ENCODE measurements at places on chromosomes 2 and 18.

DNA sequence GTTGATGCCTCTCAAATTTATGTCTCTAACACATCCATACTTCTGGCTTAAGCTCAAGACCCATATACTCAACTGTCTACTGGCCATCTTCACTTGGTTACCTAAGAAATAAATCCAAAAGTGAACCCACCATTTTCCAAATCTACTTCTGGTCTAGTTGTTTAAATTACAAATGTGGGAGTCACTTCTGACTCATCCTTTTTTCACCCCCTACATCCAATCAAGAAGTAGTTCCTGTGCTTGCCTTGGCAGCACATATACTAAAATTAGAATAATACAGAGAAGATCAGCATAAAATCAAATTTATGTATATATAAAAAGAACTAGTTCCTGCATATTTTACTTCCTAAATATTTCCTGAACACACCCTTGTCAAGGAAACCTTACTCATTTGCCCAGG is 53.6 kb downstream of the STRN start:
- DNase-seq: no peak

GRCh38 chr2:26316041-26316440 is 29.9 kb upstream of the SELENOI start:
- DNase-seq: no peak

- DNase-seq: no peak
These were observed 13.8 kb downstream of the MLPH start for GRCh38 chr2:237500681-237501424.

DNA sequence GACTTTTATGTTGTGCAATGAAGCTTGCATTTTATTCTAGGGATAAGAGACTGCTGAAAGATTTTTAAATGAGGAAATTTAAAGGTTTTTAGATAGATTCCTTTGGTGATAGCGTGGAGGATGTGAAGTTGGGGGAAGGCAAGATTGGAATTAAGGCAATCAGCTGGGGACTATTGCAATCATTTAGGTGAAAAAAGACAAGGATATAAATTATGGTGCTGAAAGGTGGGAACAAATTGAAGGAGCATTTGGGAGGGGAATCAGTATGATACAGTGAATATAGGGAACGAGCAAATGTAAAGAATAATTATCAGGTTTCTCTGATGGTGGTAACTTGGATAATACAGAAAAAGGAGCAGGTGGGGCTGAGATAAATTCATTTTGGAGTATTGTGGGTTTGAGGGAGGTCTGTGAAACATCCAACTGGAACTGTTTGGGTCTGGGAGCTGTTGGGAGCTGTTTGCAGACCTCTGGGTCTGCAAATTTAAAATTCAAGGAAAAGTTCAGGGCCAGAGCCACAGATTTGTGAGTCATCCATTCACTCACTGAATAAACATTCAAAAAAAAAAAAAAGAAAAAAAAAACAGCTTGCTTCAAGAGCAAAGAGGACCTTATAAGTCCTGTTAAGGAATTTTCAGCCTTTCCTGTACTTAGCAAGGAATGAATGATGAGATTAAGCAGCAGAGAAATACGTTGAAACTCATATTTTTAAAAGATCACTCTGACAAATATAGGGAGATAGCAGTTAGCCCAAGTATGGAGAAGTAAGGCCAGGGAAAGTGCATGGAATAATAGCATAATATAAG is 257.5 kb upstream of the FN1 start:
- no peak for DNase-seq

DNA sequence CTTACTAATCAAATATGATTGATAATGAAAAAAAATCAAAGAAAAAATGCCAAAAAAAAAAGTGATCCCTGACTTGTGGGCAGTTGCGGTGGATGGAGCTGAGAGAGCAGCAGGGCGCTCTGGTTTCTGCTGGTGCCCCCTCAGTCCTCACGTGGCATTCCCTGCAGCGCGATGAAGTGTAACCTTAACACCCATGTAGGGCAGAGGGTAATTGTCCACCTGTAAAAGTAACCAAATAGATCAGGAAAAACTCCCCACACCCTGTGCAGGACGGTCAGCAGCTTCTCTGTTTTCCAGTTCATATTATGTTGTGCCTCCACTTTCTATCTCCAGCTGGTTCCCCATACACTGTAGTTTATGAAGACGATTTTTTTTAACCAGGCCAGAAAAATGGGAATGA is 25.0 kb downstream of the COA5 start:
- DNase-seq: no peak

DNA sequence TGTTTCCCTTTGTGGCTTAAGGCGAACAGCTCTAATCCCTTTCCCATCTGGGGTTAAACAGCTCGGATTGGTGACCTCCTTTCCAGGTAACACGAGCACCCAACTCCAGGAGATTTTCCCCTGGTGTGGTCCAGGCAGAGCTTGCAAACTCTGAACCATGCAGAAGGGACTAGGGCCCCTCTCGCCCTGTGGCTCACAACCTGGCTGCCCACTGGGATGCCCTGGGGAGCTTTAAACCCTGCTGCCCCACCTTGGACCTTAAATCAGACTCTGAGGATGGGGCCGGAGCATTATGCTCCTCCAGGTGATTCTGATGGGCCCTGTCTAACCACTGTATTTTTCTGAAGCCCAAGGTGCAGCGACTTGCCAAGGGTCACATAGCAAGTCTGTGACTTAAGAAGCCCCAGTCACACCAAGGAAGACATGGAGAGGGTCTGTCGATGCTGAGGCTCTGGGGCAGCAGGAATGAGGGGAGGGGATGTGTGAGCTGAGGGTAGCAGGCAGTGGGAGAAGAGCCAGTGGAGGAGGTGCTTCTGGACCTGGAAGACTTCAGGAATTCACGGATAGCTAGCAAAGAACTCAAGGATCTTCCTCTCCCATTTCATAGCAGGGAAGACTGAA is 5.9 kb downstream of the ARID5A start:
- no peak for DNase-seq

GRCh38 chr2:163185160-163185559 is 346.6 kb upstream of the KCNH7 start:
- no peak for DNase-seq

DNA sequence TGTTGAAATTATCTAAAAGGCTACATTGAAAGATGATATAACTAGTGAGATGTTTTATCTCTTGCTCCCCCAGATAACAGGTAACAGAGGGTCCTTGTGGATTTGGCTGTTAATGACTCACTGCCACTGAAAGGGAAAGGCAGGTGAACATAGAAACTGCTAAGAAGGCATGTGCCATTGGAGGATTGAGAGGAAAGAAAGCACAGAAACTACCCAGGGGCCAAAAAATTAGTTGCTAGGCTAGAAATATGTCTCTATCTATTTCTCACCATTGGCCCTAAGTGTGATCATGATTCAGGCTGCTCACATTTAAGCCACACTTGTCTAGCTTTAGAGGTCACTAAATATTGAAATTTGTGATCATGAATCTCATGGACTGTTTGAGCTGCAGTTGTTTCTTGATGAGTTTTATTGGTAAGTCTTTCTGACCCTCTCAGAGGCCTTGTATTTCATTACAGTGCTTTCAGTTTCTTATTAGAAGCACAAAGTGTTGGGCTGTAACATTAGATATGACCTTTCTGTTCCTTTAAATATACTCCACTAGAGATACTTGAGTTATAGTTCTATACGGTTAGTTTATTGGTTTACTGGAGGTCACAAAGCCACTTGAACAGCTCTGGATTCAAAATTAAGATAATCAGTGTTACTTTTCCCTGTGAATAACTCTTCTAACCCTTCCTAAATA is 26.2 kb downstream of the NAB1 start:
- no peak for DNase-seq

- DNase-seq: no peak
These were observed 191.7 kb downstream of the GBX2 start for GRCh38 chr2:235976516-235976915.

- no peak for DNase-seq
These were observed 4.7 kb downstream of the WDR54 start for GRCh38 chr2:74426181-74426758.

DNA sequence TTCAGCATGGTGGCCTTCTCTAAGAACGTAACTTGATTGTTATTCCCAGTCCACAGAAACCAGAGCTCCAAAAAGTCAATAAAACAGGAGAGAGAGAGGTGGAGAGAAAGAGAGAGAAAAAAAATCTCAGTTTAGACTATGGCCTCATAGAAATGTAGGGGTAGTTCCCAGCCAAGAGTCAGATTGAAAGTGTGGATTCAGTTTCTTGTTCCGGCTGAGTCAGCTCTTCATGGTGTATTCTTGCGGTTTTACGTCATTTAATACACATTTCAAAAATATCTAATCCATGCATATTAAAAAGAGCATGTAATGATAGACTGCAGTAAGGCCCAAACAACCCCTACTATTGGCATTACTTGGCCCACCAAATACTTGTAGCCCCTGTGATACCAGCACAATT is 303.9 kb downstream of the ETAA1 start:
- no peak for DNase-seq

DNA sequence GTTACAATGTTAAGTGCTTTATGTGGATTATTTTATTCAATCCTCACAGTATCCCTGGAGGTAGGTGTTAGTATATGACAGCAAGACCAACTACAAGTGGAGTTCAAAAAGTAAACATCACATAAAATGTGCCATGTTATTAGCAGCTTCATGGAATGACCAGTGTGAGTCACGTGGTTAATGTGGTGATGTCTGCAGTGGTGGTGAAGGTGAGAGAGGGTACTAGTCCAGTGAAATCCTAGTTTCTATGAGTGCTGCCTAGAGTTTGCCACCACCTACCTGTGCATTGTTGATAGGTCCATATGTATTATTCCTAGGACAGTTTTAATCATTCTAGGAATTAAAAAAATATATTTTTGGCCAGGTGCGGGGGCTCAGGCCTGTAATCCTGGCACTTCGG is 865.2 kb upstream of the DDX18 start:
- DNase-seq: no peak

GRCh38 chr2:161139098-161139987 is 20.9 kb upstream of the TANK start:
- DNase-seq: no peak

- DNase-seq: no peak
These were observed 349.6 kb upstream of the KCNH7 start for GRCh38 chr2:163187995-163188655.

- DNase-seq: no peak
These were observed 14.2 kb upstream of the GRHL1 start for GRCh38 chr2:9937258-9937657.

- DNase-seq: no peak
These were observed 81.0 kb downstream of the KLHL29 start for GRCh38 chr2:23465936-23466335.

- no peak for DNase-seq
These were observed 447.4 kb downstream of the CMPK2 start for GRCh38 chr2:6418291-6418690.
